ENCODE measurements at places on chromosomes 13 and 19. TPM values are rescaled to one million over a fixed set of nuclear protein-coding genes. Genes with fewer than 3 reads are reported as not detected.
A peak's percentile ranks its signal among the peaks of the same experiment; 100 is the strongest.

GRCh38 chr13:59367904-59368303 lies 795.8 kb downstream of the DIAPH3 start:
- DNase-seq: no peak

- no peak for DNase-seq
These were observed 19.5 kb downstream of the COMP start for GRCh38 chr19:18771328-18772242.

DNA sequence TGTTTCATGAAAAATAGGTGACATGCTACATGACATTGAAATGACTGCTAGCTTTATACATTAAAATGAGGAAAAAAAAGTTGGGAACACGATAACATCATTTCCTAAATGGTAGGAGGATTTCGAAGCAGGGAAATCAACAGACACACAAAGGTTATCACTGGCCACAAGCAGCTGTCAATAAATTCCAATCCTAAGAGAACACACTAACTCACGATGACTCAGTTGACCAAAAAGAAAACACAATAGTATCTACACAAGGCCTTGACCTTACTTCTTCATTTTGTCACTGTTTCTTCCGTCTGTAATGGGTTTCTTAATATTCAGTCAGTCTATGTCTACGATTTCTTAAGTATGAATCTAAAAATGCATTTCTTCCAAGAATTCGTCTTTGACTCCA lies 36.5 kb downstream of the STARD13 start:
- no peak for DNase-seq

- no peak for DNase-seq
These were observed 25.3 kb downstream of the RNASEH2B start for GRCh38 chr13:50934735-50935435.

DNA sequence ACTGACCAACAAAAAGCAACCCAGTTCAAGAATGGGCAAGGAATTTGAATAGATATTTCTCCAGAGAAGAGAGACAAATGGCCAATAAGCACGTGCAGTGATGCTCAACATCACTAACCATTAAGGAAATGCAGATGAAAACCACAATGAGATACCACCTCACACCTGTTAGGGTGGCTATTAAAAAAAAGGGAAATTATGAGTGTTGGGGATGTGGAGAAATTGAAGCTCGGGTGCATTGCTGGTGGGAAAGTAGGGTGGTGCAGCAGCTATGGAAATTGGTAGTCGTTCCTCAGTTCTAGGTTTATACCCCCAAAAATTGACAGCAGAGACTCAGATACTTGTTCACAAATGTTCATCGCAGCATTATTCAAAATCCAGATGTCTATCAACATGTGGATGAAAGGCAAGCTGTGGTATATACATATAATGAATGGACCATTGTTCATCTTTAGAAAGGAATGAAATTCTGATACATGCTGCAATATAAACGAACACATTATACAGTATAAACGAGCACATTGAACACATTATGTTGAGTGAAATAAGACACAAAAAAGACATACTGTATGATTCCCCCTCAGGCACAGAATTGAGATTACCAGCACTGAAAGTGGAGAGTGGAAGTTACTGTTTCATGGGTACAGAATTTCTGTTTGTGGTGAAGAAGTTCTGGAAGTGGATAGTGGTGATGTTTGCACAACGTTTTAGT lies 927 bp downstream of the CHAMP1 start:
- DNase-seq: no peak

GRCh38 chr13:110965038-110965754 lies 50.3 kb upstream of the ANKRD10 start:
- peak; percentile 69 for DNase-seq

DNA sequence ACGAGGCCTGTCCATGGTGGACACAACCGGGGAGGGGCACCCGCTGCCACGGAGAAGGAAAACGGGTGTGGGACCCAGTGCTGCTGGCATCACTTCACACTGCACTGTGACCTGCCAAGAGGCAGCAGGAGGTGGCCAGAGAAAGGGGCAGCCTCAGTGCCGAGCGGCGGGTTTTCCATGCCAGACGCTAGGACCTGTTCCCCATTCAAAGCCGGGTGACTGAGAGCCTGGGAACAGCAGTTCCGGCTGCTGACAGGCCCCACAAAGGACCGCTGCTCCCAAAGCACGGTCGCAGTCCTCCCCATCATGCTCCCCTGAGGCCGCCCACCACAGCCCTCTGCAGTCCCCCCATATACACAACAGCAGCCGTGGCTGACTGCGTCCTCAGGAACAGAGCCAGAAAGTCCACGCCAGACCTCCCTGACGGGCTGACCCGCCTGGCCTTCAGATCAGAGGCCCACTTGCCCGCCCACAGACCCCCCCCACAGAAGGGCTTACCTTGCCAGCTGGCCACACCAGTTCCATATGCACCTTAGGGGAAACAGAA lies 5.4 kb downstream of the AKAP8 start:
- DNase-seq: no peak

GRCh38 chr19:5999693-6000092 lies 21.8 kb upstream of the RANBP3 start:
- DNase-seq: no peak

GRCh38 chr13:81106348-81106747 lies 765.4 kb upstream of the SPRY2 start:
- DNase-seq: no peak

GRCh38 chr19:7670150-7670783 lies 1.4 kb downstream of the RETN start:
- DNase-seq: no peak

DNA sequence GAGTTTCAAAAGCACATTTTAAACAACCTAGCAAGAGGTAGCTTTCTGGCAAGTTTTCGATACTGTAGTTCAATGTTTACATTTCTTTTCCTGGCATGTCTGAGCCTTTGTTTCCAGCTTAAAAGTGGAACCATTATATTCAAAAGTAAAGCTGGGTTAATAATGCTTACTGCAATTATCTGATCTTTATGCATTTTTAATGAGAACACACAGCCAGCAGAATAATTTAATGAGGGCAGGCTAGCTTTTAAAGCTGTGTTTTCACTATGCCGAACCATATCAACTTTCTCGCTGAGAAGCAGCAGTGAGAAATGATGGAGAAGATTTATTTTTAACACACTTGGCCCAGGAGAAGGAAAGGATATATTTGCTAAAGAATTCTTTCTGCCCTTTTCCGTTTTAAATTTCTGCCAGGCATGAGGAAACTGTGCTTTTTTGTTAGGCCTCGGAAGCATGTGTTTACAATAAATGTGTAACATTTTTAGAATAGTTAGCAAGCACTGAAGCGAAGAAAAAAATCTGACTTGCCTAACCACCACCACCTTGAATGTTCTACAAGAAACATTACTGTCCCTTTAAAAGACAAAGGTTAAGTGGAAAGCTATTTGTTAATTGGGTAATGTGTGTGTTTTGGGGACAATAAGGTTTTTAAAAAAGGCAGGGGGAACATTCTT lies 1.0 kb downstream of the MBNL2 start:
- DNase-seq: no peak

- no peak for DNase-seq
These were observed 652.6 kb downstream of the DACH1 start for GRCh38 chr13:71214357-71214756.

DNA sequence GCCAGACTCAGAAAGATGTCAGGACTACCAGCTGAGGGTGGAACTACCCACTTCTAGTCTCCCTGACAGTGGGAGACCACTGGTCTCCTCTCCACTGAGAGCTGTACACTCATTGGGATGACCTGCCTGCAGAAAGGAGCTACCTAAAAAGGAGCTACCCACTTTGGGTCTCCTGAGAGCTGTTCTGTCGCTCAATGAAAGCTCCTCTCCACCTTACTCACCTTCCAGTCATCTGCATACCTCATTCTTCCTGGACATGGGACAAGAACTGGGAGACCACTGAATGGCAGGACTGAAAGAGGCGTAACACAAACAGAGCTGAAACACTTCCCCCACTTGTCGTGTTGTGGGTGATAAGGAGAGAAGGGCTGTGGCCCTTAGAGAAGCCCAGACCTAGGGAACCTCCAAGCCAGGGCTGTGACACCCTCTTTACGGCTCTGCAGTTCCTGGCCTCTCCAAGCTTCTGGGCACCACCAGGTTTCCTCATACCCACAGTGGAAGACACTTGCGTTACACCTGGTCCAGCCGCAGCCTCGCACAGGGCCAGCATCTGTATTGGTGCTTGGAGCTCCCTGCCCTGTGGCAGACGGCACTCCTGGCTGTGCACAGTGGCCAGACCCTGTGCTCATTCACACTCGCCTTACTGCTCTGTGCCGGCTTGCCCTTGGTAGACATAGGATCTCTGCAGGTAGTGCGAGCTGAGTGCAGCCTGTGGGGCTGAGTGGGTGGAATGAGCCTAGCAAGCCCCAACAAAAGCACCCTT lies 54.9 kb upstream of the SLITRK6 start:
- no peak for DNase-seq

DNA sequence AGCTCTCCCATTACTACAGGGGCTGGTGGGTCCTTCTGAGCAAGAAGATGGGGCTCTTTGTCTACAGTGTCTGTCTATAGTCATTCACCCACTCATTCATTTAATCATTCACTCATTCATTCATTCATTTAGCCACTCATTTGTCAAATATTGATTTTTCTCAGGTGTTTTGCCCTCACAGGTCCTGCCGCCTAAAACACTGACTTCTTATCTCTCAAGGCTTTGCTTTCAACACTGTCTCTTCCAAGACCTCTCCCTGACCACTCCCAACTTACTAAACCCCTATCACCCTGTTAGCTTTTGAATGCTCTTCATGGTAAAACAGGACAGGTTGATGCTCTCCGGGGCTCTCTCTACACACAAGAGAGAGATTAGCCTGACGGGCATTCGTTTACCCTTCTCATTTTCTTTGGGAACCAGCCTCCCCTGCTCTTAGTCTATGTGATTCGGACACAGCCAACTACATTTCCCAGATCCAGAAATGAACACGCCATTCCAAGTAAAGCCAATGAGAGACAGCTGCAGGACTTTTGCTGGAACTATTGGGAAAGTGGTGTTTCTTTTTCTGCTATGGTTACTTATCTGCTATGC lies 22.7 kb downstream of the FAM187B start:
- no peak for DNase-seq

GRCh38 chr19:6769006-6769619 lies 1.9 kb upstream of the SH2D3A start:
- peak; percentile 38 for DNase-seq

- no peak for DNase-seq
These were observed 92.7 kb upstream of the GPR12 start for GRCh38 chr13:26853323-26853722.

DNA sequence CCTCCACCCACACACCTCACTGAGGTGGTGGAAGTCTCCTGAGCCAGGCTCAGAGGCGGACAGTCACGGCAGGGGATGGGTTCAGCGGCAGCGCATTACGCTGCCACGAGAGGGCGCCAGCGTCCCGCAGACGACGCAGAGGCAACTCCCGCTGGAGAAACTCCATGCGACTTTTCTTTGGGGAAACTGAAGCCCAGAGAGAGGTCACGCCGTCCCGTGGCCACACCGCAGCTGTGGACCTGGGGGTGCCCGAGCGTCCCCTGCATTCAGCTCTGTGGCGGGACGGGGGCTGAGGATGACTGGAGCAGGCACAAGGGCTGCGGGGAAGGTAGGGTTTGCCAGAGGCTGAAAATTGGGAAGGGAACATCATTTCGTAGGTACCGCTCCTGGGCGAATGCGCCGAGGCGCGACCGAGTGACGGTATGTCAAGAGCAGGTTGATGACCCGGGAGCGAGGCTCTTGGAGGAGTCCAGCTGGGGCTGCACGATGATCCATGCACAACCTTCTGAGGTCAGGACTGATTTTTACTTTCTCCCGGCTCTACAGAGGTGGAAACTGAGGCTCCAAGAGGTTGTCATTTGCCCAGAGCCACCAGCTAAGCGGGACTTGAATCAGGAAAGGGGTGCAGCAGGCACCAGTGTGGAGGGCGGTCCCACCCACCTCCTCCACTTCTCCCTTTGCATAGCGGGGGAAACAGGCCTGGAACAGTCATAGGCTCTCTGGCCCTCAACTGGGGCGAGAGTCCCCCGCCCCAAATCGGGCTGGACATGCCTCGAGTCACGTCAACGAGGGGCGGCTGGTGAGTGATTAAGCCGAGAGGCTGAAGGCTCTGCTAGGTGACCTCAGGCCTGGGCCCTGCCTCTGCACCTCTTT lies 690 bp upstream of the ARRDC2 start:
- DNase-seq: peak; percentile 69

DNA sequence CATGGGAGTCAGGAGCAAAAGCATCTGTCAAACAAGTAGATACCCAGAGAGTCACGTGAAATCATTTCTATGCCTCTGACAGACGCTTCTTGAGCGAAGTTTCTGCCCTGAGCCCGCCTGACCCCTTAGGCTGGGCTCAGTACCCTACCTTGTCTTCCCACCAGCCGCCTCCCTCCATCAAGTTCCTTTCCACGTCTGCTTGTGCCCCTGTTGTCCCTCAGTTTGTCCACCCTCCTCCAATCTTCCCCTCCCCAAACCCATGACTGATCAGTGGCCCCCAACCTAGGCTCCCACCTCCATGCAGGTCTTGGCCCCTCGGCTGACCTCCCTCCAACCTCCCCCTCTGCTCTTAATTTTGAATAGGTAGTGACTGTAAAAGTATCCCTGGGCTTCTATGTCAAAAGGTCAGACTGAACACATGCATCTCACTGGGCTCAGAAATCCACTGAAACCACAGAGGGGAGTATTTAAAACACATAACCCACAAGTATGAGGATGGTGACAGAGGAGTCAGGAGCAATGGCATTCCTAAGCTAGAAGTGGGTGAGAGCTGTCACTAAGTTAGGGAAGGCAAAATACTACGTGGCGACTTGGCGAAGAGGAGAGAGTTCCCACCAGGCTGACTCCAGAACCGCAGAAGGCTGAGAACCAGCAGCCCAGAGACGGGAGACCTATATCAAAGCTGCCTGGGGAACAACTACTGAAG lies 1.7 kb upstream of the ZNF446 start:
- peak; percentile 70 for DNase-seq

- DNase-seq: no peak
These were observed 23.3 kb upstream of the ZNF233 start for GRCh38 chr19:44236384-44236783.

DNA sequence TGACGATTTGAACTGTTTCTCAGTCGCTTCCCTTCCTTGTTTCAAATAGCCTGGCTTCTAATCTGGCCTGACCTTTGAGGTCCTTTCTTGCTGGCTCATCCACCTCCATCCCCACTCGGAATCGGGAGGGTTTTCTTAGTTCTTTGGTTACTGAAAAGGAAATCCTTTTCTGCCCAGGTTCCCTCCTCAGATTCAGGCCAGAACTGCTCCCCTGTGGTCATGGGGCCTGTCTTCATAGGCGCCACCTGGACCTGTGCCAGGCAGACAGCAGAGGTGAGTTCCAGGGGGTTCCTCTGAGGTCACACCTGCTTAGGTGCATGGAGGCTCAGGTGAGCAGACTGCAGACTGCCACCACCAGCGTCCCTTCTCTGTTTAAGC lies 62.4 kb downstream of the AKAP11 start:
- DNase-seq: no peak

Gene RNF225
- total RNA-seq: not detected

Gene JSRP1
- 0.66 TPM for total RNA-seq

Gene FCER2
- total RNA-seq: not detected

Gene CNN1
- total RNA-seq: 0.21 TPM

Gene PDE4C
- 0.06 TPM for total RNA-seq

Gene FFAR2
- not detected for total RNA-seq

Gene COG3
- total RNA-seq: 7.5 TPM

Gene DDX39A
- 162 TPM for total RNA-seq

Gene ZNF607
- 7.0 TPM for total RNA-seq

Gene PGLYRP1
- not detected for total RNA-seq

Gene SPACA4
- total RNA-seq: not detected

Gene USHBP1
- total RNA-seq: not detected

Gene SNRPD2
- 318 TPM for total RNA-seq

Measured in H4 (cell line).